DMS53 (cell line): ENCODE measurements at places on chromosomes 3 and 15.

DNA sequence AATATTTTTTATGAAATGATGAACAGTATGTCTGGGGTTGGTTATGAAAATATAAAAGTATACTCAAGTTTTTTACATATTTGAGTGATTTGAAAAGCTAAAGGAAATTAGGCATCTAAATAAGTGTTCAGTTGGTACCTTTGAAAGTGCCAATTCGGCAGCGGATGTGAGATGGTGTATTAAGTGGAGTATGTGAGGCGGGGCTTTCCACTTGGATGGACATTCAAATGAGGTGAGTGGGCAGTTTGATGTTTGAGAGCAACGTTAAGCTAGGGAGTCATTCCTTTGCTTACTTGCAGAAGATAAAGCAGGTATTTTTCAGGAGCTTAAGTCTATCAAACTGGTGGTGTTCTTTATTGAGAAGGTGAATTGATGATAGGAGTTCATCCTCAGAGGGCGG is 189.0 kb upstream of the GOLIM4 start:
- DNase-seq, result no peak

GRCh38 chr15:29776859-29777258 is 45.4 kb downstream of the TJP1 start:
- DNase-seq, result peak; percentile 56

GRCh38 chr3:3443482-3443881 is 264.0 kb upstream of the CRBN start:
- DNase-seq, result no peak

GRCh38 chr3:22007368-22007767 is 256.4 kb upstream of the ZNF385D start:
- no peak for DNase-seq

GRCh38 chr3:152302521-152303021 is 33.8 kb downstream of the MBNL1 start:
- DNase-seq, result peak; percentile 18

GRCh38 chr15:55894399-55894965 is 98.9 kb downstream of the NEDD4 start:
- DNase-seq, result no peak

DNA sequence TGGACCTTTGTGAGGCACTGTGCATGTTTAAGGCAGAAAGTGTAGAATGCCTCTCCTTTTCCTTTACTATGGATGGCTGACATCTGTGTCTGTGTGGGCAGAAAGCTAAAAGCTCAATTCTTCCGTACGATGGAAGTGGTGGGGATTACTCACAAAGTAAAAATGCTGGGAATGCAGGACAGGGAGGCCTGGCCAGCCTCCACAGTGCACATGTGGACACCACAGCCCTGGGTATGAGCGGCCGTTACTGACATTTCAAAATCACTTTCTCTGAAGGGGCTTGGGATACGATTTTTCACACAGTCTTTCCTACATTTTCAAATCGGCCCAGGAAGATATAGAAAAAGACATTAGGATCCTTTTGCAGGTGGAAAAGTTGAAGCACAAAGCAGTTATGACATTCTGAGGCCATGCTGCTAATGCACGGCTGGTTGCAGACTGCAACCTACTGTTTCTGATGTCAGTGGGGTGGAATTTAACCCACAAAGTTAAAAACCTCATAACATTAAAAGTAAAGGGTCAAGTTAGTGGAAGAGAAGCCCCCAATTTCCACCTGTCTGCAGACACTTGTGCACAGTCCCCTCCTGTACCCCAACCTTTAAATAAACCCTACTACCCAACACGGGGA is 27.9 kb downstream of the EHD4 start:
- no peak for DNase-seq
